ENCODE measurements at places on chromosomes 13 and 19.

DNA sequence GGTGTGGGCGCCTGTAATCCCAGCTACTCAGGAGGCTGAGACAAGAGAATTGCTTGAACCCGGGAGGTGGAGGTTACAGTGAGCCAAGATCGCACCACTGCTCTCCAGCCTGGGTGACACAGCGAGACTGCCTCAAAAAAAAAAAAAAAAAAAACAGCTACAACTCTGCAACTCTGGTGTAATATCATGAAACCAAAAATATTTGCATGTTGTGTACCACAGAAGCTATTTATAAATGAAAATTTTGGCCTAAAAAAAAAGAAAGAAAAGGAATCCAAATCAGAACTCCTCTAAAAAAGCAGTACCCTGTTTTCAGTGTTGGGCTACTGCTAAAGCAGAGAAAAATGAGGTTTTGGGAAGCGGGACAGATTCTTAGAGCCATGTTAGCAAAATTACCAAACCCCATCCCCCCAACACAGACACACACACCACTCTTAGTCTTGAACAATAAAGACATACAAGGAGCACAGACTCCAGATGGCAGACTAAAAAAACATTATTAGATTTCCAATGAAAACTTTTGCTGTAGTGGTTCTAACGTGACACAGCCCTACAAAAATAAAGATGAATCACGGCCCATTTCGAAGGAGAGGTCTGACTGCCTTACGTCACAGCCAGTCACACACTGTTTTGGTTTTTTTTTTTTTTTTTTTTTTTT is 51.5 kb downstream of the INSR start:
- DNase-seq, result no peak

GRCh38 chr19:7830272-7830771 is 304 bp downstream of the EVI5L start:
- no peak for DNase-seq

GRCh38 chr13:110209950-110210603 is 96.9 kb downstream of the COL4A1 start:
- no peak for DNase-seq

DNA sequence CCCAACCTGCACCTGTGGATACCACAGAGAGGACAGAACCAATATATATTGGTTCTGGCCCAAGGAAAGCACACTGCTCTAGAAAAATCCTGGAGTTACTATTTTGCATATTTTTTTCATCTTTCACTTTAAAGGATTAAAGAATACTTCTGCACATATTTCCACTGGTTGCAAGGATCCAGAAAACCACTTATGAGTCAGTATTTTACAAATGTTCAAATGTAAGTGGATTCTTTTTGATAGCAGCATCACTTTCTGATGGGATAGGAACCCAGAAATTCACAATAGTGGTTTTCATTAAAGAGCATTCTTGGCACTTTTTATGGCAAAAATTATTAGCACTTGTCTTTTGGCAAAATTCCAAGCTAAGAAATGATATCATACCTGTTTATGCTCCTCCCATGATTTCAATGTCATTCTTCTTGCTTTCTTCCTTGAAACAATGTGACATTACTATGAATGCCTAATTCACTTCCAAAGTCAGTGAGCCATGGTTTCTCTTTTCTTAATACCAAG is 38.2 kb downstream of the MZT1 start:
- DNase-seq, result no peak

DNA sequence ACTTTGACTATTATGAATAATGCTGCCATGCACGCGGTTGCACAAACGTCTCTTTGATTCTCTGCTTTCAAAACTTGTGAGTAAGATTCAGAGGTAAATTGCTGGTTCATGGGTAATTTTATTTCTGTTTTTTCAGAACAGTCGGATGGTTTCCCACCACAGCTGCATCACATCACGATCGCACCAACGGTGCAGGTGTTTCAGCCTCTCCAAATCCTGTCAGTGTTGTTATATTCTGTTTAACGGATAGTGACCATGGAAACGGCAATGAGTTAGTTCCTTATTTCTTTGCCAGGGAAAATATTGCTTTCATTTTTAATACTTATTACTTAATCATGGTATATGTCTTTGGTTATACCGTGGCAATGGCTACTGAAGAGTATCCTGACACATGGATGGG is 19.1 kb upstream of the ZNF835 start:
- DNase-seq, result no peak

GRCh38 chr13:47211106-47211505 is 314.3 kb upstream of the HTR2A start:
- DNase-seq, result no peak
